ENCODE measurements at places on chromosomes 6 and 20. TPM values are rescaled to one million over a fixed set of nuclear protein-coding genes. Genes with fewer than 3 reads are reported as not detected.

POM121L2 gene
- not detected for total RNA-seq

RBBP8NL gene
- not detected for total RNA-seq

NKX2-2 gene
- total RNA-seq, result not detected

NECAB3 gene
- 18.1 TPM for total RNA-seq

KIF13A gene
- total RNA-seq, result 65.8 TPM

MAP1LC3A gene
- 32.1 TPM for total RNA-seq

GSTA3 gene
- total RNA-seq, result not detected

RBBP9 gene
- total RNA-seq, result 17.0 TPM

EEF1A1 gene
- total RNA-seq, result 9,186 TPM

PXDC1 gene
- 119 TPM for total RNA-seq

MUC22 gene
- not detected for total RNA-seq

GPR6 gene
- not detected for total RNA-seq

IMPG1 gene
- total RNA-seq, result not detected

GLP1R gene
- total RNA-seq, result not detected

SNX3 gene
- total RNA-seq, result 141 TPM

MAP7 gene
- total RNA-seq, result 0.42 TPM

MACROD2 gene
- total RNA-seq, result 0.97 TPM

RBPJL gene
- total RNA-seq, result not detected

GPLD1 gene
- total RNA-seq, result not detected

PLA2G7 gene
- not detected for total RNA-seq

PRICKLE4 gene
- 2.2 TPM for total RNA-seq
